ENCODE measurements at places on chromosomes 2 and 18.

DNA sequence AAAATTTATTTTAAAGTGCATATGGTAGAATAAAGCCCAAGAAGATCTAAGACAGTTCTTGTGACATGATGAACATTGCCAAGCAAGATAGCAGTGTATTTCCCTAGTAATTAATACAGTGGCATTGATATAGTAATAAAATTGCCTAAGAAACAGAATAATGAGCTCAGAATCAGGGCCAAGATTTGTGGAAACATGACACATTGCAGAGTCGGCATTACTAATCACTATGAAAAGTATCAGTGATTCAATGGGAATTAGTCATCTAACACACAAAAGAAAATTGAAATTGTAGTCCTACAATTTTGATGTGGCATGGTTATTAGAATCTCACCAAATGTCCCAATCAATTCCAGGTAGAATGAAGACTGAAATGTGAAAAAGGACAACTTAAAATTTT lies 243.0 kb upstream of the CYRIA start:
- no peak for DNase-seq

DNA sequence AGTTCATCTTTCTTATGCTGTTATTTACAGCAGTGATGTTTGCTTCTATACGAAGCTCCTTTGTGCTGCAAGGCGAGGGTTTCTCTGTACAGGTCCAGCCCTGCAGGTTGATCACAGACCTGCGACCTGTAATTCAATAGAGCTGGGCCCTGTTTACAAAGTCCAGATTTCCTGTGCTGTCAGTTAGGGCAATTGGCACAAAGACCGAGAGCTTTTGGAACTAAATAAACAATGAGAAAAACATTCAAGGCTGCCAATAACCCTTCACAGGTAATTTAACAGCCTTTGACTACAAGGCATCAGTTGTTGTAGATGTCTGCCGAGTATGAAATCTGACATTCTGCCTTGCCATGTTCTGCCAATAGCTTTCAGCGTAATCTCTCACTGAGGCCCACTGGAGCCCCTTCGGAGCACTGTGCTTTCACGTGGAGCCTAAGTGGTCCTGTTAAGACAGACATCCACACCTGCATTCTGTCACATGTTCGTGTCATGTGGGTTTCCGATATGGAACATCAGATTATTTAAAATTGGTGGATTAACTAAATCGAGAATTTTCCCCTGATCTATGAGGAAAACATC lies 232.5 kb downstream of the PTGR3 start:
- no peak for DNase-seq

GRCh38 chr18:65754121-65754520 lies 3.3 kb downstream of the CDH7 start:
- no peak for DNase-seq

- DNase-seq, result no peak
Measured at GRCh38 chr18:36352384-36352783, 54.9 kb downstream of the FHOD3 start.

- DNase-seq, result no peak
Measured at GRCh38 chr2:23614701-23615100, 229.7 kb downstream of the KLHL29 start.

DNA sequence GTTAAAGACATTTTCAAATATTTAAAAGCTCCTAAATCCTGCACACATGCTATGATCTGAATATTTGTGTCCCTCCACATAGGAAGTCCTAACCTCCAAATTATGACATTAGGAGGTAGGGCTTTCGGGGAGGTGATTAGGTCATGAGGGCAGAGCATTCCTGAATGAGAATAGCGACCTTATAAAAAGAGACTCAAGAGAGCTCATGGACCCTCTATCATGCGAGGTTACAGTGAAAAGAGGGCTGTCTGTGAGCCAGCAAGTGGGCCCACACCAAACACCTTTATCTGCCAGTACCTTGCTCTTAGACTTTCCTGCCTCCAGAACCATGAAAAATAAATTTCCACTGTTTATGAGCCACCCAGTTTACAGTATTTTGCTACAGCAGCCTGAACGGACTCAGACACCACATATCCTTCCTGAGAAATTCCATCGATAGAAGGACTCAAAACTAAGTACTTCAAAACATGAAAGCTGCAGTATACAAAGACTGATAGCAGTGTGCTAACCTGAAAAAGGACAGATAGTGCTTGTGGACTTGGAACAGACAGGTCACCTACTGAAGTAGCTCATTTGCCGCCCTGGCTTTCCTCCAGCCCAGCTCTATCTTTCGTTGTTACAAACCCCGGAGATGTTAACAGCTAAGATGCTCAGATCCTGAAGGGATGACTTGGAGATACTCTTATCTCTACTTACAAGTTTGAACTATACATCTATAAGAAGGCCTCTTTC lies 13.8 kb downstream of the FAM210A start:
- no peak for DNase-seq

- no peak for DNase-seq
Measured at GRCh38 chr2:173874894-173875237, 90.3 kb downstream of the SP3 start.

GRCh38 chr2:223978451-223978850 lies 21.2 kb downstream of the MRPL44 start:
- no peak for DNase-seq

DNA sequence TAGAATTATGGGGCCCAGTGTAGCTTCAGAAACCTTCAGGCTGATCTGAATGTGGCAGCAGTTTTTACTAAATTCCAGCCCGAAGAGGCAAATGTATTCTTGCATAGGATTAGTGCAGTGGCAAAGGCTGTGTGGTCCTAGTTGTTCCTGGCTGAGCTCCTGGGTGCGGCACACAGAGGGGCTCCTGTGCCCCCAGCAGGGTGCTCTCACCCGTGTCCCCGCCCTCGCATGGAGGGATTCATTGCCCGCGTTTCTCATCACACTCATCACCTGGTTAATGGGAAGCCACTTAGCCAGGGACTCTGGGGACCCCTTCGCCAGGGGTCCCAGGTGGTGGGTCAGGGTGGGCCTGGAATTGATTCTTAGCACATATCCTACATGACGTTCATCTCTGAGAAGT lies 3.9 kb downstream of the KCNG2 start:
- DNase-seq, result no peak

DNA sequence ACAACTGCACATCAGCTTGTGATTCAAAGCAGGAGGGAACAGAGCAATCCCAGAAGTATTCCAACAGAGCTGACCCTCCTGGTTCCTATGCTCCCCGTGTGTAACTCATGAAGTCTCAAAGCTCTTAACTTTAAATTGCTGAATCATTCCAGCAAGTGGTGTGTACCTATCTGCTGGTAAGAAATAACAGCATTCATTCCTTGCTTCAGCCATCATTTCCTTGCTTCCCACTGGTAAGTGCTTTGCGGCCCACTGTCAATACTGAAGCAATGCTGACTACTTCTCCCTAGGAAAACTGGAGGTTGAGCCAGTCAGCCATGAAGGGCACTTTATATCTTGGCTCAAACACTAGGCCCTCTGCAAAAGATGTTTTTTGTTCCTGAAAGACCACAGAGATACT lies 222.4 kb downstream of the EXOC6B start:
- DNase-seq, result no peak

Data from hippocampal formation (tissue), 2 donors.